ENCODE measurements at places on chromosomes 5 and 9.

- DNase-seq: peak; percentile 63
These were observed 173.0 kb downstream of the HINT1 start for GRCh38 chr5:130992095-130992494.

DNA sequence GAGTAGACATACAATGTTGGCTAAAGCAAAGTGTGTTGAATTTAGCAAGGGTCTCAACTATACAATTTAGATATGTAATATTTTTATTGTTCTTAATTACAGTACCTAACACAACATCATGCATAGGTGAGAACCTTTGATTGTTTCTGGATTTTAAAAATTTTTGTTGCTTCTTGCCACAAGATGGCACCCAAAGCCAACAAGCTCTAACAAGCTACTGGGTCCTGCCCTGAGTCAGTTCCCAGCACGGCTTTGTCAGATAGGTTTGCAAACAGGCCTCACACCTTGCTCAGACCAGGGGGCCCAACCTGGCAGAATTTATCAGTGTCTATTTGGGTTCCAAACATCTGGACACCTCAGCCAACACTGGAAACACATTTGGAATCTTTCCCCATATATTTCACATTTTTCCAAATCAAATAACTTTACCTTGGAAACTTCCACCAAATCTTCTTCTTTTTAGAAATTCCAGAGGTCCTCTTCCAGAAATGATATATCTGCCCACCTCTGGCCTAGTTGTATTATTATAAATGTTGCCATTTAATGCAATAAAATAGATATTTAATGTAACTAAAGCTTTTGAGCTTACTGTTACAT lies 49.5 kb upstream of the EGFLAM start:
- DNase-seq: peak; percentile 71

- DNase-seq: peak; percentile 88
These were observed at the start of gene HCN1 for GRCh38 chr5:45696206-45696836. HCN1 (minus strand) TSS chr5:45696380.

GRCh38 chr9:114392749-114393112 lies 4.9 kb upstream of the AKNA start:
- DNase-seq: no peak

DNA sequence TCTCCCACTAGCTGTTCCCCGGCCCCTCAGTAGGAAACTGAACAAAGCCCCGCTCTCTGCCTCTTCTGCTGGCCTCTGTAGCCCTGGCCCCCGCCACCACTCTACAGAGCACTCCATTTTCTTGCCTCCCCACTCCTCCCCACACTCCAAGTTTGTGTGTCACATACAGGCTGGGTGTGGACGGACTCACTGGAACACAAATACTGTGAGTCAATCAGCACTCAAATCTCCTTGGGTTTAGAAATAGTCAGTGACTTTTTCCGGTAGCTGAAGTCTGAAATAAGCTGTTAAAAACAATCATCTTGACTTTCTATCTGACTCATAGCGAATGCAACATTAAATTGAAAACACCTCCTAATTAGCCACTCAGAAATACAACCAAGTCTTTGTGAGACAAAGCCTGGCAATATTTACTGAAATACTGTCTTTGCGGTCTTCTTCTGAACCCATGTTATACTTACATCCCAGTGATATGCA lies 122.5 kb downstream of the LHFPL2 start:
- peak; percentile 96 for DNase-seq

DNA sequence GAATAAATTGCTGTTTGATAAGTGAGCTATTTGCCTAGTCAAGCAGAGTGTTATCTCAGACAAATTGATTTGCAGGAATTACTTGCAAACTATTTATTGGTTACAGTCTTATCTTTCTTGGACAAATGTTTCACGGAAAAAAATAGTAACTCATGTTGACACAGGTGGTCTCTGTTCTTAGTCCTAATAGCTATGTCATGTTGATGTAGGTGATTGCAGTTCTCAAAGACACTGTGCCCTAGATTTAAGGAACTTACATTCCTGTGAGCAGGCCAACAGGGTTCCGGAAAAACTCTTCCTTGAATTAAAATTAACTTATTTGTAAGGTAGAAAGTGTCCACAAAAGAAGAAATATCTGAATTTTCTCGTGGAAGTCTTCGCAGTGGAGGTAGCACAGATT lies 109.6 kb upstream of the SLCO6A1 start:
- no peak for DNase-seq

- no peak for DNase-seq
These were observed 620.5 kb downstream of the IRX1 start for GRCh38 chr5:4216142-4216541.

GRCh38 chr9:124852121-124852828 lies 985 bp upstream of the WDR38 start:
- no peak for DNase-seq

DNA sequence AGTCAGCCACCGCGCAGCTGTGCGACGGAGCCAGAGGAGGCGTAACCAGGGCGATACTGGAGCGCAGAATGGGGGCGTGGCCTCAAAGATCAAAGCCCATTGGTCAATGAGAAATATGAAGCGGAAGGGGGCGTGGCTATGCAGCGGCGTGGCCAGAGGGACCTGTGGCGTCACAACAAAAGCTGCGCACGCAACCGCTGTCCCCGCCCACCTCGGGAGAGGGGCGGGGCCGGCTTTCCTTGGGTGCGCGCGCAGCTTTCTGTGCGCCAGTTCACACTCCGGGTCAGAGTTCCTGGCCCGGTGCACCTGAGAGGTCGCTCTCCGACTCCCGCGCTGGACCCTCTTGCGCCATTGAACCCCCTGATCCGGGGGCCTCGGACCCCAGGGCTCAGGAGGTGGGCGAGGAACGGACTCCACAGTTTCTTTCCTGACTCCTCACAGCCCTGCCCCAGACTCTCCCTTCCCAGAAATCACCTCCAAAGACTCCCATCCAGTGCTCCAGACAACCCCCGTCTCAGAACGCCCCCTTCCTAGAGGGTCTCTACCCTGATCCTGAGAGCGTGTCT lies at the start of gene SWI5:
Gene SWI5 (plus strand): TSS at position 269 of the 566 bp plus-strand sequence.
- peak; percentile 100 for DNase-seq

- DNase-seq: peak; percentile 61
These were observed 782 bp upstream of the SKP1 start for GRCh38 chr5:134177369-134178095.

DNA sequence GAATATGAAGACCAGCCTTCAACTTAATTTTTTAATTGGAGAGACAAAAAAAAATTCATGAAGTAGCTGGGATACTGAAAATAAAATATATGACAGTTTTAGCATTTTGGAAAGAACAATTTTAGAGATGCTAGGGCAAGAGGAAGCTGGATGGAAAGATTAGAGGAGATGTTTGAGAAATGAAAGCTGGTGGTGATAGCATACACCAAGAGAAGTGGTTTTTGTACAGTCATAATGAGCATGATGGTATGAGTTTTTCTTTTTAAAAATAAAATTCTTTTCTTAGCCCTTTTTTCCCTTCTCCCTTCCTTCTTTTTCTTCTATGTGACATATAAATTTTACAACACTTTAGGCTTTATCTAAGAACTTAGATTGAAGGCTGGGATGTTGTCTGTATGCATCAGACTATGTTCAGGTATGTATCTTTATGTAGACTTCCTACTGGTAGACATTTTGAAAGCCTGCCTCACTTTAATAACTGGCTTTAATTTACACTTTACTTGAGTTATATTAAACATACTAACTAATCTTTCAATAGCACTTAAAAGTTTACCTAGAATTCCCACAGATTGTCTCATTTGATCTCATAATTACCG lies 522.5 kb downstream of the TLE4 start:
- no peak for DNase-seq

GRCh38 chr9:94847486-94847885 lies 121.0 kb downstream of the AOPEP start:
- peak; percentile 90 for DNase-seq

DNA sequence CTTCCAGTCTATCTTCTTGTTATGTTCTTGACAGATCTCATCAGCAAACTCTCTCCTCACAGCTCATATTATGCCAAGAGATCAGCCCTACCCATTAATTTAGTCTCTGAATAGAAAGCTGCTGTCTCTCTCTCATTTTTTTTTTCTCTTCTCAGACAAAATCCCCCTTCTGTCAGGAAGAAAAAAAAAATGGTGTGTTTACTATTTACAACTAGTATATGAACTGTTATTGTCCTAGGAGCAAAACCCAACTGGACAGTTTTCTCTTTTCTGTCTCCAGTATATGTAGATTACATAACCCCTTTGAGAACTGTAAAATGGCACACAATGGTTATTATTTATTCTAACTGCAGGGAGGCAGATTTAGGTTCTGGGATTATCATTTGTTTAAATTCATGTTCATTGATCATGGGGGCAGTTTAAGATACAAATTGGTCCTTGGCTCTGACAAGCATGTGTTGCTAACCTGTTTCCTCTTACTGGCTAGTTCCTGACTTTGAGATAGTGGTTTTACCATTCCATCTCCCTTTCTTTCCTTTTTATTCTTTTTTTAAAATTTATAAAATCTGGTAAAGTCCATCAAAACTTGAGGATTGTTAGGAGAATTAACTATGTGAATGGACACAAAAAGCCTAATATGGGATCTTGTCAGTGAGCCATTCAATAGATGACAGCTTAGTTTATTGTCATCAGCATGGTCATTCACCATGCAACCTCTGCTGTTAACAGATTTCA lies 210.0 kb upstream of the PAPPA start:
- DNase-seq: peak; percentile 19

GRCh38 chr5:172410160-172410559 lies 44.2 kb downstream of the SH3PXD2B start:
- peak; percentile 73 for DNase-seq

DNA sequence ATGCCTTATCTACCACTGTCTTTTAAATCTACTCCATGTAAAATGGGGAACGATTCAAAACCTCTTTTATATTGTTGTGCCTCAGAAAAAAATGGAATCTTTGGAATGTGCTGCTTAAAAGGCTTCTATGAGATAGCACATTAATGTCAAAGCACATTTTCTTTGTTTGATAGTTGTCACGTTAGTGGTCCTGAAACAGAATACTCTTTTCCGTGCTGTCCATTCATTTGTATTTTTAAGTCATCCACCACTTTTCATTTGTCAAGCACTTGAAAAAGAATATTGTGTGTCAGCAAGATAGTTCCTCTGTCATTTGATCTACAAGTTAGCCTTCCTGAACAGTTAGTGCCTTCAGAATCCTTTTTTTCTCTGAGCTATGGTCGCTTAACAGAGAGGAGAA lies 246.9 kb downstream of the MAST4 start:
- no peak for DNase-seq

DNA sequence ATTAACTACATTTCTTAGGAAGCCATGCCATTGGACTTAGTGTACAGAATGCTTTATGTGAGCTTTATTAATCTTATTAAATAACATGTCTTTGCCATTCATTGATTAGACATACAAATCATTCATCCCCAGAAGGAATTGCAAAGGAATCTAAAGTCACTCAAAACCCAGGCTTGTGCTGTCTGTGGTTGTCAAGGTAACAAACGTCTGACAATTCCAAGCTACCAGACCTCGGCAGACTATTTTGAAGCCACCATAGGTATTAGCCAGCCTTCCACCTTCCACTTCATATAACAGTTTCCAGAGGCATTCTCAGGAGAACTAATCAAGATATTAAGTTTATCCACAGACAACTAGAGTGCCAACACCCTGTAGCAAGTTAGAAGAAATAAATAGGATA lies 135.2 kb upstream of the TUSC1 start:
- DNase-seq: no peak

DNA sequence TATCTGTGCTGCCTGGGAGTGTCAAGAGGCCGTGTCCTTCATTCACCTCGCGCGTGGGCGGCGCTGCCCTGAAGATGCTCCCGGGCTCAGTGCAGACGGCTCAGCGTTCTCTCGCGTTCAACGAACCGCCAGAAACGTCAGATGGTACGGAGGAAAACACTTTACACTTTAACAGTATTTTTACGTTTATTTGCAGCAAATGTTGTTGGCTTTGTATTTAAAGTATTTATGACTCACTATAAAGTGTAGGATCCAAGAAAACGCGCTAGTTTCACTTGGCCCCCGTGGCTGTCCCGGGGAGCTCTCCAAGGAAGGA lies 544 bp upstream of the ERCC6L2 start:
- DNase-seq: peak; percentile 88

DNA sequence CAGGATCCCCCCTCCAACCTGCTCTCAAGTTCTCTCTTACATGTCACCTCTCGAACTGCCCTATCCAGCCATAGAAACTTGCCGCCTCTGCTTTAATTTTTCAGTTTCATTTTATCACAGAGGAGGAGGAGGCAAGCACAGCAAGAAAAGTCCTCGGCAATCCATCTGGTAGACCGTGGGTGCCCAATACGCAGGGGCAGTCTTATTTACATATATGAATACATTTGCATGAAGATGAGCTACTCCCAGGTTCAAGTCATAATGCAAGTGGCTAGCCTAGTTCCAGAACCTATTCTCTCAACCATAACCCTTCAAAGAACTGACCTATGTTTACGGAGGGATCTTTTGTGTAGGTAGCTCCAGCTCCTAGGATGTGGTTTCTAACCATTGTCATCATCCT lies 223.2 kb upstream of the PANK3 start:
- no peak for DNase-seq

DNA sequence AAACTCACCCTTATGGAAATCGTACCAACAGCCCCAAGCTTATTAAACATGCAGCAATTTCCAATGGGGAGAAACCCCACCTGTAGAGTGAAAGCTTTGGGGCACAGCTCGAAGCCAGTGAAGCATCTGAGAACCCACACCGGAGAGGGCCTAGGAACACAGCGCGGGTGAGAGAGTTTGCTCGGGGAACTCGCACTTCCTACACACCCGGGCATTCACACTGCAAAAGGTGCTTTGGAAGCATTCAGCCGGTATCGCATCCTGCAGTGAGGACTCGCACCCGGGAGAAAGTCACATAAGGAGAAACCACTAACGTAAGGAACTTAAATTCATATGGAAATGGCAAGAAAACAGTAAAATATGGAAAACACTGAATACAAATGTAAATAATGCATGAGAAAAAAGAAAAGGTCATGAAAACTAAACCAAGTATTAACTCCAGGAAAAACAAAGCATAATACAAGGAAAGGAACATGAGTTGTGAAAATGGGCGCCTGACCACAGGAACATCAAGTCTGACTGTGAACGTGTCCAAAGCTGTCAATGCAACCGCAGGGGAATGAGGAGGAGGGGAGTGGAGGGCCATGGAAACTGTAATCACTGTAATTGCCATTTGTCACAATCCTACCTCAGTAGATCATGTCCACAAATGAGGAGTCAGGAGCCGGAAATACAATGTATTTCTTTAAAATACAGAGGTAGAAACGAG lies 28.7 kb downstream of the CAMSAP1 start:
- no peak for DNase-seq

- DNase-seq: peak; percentile 52
These were observed 132.2 kb downstream of the FBXO4 start for GRCh38 chr5:42057254-42057690.

DNA sequence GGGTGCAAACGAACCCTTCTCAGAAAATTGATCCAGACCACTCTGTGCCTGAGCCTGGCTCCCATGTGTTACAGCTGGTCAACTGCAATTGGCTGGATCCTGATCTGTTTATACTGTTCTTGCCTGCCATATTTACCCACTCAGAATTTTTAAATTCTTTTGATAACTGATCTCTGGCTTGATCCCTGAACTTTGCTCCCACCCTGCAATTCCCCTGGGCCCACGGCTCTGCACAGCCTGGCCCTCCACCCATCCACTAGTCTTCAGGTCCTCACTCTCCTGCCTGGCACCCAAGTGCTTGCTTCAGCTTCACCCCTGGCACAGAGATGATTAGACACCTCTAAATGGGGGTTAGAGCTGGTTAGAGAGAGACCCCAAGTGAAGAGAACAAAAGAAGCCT lies 25.9 kb upstream of the MIER3 start:
- DNase-seq: no peak

- DNase-seq: no peak
These were observed 62.4 kb downstream of the RAI14 start for GRCh38 chr5:34718516-34718915.

GRCh38 chr9:18543406-18544192 lies 69.6 kb downstream of the ADAMTSL1 start:
- peak; percentile 81 for DNase-seq

GRCh38 chr9:121075251-121076036 lies 689 bp downstream of the CNTRL start:
- peak; percentile 54 for DNase-seq
